ENCODE measurements at places on chromosomes 5 and 9. TPM values are rescaled to one million over a fixed set of nuclear protein-coding genes. Genes with fewer than 3 reads are reported as not detected.

GRCh38 chr5:167900340-167900935 lies 391.0 kb upstream of the WWC1 start:
- DNase-seq = no peak

DNA sequence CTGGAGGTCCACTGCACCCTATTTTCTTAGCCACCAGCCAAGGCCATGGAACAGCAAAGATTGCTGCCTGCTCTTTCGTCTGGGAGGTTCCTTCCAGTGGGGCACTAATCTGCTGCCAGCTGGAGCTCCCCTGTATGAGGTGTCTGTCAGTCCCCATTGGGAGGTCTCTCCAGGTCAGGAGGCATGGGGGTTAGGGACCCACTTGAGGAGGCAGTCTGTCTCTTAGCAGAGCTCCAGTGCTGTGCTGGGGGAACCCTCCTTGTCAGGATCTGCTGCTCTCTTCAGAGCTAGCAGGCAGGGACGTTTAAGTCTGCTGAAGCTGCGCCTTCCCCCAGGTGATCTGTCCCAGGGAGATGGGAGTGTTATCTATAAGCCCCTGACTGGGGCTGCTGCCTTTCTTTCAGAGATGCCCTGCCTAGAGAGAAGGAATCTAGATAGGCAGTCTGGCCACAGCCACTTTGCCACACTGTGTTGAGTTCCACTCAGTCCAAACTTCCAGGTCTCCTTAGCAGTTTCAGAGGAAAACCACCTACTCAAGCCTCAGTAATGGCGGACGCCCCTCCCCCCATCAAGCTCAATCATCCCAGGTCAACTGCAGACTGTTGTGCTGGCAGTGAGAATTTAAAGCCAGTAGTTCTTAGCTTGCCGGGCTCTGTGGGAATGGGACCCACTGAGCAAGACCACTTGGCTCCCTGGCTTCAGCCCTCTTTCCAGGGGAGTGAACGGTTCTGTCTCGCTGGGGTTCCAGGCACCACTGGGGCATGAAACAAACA lies 317.7 kb downstream of the LRRC70 start:
- DNase-seq = no peak

GRCh38 chr5:10438301-10438700 lies 3.4 kb upstream of the ROPN1L start:
- DNase-seq = no peak

DNA sequence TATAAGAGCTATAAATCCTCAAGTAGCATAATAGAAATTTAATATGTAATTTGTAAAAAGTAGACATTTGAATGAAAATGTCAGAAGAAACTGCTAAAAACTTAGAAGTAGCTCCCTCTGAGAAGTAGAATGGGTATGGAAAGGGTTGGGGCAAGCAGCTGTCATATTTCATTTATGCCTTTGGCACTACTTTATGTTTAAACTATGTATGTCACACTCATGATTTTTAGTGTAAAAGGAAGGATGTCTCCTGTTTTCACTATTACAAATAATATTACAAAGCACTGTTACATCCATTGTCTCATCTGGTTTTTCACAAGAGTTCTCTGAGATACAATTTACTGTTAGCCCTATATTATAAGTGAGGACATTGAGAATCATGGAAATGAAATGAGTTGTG lies 96.3 kb upstream of the ZNF462 start:
- no peak for DNase-seq

DNA sequence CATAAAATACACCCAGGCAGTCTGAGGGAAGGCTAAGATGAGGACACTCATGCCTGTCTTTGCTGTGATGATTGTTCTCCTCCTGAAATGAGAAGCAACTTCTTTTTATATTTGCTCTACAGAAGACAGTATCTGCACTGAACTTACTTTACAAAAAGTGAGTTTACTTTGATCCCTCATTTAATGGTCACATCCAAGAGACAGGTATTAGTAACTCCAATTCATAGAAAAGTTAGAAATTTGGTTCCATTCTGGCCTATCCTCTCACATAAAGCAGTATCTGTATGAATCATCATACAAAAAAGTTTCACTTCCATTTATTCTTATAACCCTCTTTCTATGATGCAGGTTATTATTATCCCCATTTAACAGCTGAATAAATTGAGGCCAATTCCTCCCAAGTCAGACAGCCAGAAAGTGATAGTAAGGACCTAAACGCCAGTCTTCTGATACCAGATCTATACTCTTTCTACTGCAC lies 15.2 kb downstream of the TSTD2 start:
- no peak for DNase-seq

DNA sequence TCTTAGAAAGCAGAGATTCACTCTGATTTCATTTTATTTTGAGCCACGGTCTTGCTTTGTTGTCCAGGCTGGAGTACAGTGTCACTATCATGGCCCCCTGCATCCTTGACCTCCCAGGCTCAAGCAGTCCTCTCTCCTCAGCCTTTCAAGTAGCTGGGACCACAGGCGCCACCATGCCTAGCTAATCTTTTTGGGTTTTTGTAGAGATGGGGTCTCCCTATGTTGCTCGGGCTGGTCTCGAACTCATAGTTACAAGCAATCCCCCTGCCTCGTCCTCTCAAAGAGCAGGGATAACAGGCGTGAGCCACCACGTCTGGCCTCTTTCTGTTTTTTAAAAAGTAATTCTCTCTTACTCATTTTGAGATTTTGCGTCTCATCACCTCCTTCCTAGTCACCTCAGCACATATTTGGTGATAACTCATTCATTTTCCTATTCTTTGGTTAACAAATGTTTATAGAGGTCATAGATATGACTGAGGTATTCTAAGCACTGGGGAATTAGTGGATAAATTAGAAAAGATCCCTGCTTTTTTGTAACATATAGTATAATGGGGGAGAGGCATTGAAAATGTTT lies 10.8 kb upstream of the DCP2 start:
- DNase-seq = no peak

The OTP gene
- not detected for total RNA-seq

Measured in heart right ventricle (tissue), 16 donors.